Activated CD8-positive, alpha-beta memory T cell treated with anti-CD3 and anti-CD28 coated beads, Interleukin-2, amount 50 U/mL, for 4 hours (primary cell): ENCODE measurements at places on chromosomes 1 and 21.

DNA sequence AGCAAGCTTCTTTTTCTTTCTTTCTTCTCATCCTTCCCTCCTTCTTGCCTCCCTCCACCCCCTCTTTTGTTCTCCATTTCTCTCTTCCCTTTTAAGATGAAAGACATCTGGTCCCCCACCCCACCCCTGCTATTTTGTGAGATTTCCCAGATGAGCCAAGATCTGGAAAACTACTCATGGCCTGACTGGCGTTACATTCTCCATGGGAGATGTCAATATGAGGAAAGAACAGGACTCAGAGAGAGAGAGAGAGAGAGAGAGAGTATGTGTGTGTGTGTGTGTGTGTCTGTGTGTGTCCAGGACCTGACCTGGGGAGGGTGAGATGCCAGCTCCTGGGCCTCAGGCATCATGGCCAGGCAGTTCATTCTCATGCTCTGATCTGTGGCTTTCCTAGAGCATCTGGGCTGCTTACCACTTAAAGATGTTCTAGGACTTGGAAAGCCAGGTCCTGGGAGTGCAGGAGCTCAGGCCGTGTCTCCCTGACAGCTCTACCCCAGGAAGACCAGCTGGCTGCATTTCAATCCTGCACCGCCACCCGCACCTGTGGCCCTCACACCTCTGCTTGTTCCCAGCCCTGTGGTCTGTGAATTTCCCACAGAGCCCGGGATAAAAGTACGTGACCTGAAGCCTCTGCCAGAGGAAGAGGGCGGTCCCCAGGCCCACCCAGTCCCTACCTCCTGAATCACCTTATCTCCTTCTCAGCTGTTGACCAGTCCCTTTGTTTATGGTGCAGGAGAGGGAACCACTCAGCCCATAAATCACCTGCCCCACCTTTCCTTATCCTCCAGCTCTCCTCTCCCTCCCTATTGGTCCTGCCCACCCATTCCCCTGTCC lies 3.2 kb upstream of the BEST4 start:
- no peak for DNase-seq

DNA sequence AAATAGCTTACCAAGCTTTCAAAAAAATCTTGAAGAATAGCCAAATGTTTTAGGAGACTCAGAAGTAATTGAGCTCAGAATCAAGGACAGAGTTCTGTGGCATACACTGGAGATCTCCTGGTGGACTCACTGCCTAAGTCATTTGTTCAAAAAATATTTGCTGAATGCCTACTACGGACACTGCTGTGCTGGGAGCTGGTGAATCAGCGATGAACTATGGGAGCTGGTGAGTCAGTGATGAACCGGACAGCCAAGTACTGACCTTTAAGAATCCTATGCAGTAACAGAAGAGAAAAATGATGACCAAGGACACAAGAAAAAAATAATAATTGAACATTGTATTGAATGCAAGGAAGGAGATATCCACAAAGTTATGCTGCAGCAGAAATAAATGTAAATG lies 717.9 kb upstream of the CXADR start:
- DNase-seq: no peak

DNA sequence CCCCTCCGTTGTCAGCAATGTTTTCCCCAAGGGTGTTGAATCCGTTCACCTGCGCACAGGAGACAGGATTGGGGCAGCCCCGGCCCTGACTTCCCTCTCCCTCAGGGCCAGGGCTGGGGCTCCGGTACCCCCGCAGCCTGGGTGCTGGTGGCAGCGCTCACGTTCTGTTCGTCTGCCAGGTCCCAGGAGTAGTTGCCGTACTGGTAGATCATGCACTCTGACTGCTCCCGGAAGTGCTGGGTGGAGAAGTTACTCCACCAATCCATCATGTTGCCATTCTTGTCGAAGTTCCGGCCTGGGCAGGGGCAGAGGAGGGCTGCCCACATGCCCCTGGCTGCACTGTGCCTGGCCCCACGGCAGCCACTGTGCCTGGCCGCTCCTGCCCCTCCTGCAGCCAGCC lies 6.1 kb downstream of the PRXL2B start:
- no peak for DNase-seq

- no peak for DNase-seq
These were observed 156.3 kb downstream of the PAPPA2 start for GRCh38 chr1:176619261-176619660.

DNA sequence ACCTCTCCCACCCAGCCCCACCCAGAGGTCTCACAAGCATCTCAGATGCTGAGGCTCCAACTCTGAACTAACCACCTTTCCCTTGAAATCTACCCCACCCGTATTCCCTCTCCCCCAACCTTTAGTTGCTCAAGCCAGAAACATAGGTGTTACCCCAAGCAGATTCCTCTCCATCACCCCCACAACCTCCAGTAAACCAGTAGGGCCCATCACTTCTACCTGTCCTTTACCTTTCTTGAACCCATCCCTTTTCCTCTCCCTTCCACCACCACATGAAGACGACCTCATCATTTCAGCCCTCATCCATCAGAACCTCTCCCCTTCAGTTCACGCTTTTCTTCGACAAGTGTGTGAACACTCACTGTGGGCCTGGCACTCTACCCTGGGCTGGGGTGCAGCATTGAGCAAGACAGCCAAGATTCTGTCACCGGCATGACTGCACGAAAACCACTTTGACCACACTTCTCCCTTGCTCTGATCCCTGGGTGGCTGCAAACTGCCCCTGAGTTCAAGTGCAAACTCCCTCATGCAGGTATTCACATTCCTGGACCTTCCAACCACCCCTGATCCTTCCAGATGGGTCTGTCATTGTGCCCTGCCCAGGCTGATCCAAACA lies 65.5 kb upstream of the LAPTM5 start:
- DNase-seq: no peak

GRCh38 chr1:227174164-227174563 lies 144.1 kb downstream of the CDC42BPA start:
- no peak for DNase-seq

GRCh38 chr1:214066936-214067335 lies 79.2 kb downstream of the PROX1 start:
- no peak for DNase-seq

- DNase-seq: no peak
These were observed 18.9 kb downstream of the SDE2 start for GRCh38 chr1:225980005-225980836.

GRCh38 chr1:93014168-93014567 lies 52.9 kb upstream of the DIPK1A start:
- DNase-seq: no peak
